Forelimb muscle (tissue), 1 donor: ENCODE measurements at places on chromosomes 1 and 21.
A peak's percentile ranks its signal among the peaks of the same experiment; 100 is the strongest.

DNA sequence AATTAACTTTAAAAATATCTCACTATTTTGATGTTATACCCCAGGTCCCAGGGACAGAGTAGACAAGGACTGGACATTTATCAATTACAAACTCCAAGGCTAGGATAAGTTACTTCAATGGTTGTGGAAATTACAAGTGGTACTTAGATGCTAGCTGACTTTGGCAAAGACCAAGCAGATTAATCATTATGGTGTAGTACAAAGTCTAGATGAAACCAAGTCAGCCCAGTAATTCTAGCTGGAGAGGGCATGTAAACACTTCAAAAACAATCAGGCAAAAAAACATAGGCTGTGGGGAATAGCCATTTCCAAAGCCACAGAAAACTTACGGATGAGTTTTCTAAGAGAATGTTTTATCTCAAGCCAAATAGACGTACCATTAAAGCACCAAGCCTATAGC is 124.5 kb downstream of the TSEN15 start:
- no peak for DNase-seq

DNA sequence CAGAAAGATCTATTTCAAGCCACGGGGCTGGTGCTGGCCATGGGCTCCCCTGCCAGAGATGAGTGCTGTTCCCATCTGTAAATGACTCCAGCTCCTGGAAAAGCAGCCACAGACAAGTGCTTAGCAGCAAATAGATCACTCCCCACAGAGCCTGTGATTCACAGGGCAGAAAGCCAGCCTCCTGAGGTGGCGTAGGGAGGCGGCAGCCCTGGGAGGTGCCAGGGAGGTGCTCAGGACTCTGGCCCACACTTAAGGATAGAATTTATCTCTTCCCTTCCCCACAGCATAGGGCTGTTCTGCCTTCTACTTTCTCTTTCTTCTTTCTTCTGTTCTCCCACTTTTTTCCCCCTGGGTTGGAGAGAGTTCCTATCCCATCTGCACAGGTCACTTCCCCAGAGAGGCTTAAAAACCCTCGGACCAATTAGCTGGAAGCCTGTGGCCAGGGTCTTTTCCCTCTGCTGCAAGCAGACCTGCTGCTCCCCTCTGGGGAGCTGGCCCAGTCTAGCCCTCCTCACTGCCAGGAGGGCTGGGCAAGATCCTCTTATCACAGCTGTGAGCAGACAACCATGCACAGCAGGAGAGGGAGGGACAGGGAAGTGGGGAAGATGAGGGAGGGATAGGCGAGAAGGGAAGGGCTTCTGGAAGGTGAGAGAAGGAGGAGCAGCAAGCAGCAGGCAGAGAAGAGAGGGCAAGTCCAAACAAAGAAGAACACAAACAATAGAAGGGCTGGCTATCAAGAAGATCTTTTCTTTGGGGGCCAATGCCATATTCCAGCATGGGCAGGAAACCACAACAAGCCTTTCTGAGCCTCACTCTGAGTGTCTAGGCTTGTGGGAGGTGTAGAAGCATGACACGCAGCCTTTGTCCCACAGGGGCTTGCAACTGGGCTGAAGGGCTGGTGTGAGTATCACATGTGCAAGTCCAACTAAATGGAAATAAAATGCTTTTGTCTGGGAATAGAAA is 41.0 kb downstream of the KCND3 start:
- no peak for DNase-seq

- DNase-seq, result no peak
Observed at GRCh38 chr1:2801046-2801445, 447 bp downstream of the TTC34 start.

GRCh38 chr1:40143891-40144575 is 17.2 kb upstream of the RLF start:
- DNase-seq, result peak; percentile 34

DNA sequence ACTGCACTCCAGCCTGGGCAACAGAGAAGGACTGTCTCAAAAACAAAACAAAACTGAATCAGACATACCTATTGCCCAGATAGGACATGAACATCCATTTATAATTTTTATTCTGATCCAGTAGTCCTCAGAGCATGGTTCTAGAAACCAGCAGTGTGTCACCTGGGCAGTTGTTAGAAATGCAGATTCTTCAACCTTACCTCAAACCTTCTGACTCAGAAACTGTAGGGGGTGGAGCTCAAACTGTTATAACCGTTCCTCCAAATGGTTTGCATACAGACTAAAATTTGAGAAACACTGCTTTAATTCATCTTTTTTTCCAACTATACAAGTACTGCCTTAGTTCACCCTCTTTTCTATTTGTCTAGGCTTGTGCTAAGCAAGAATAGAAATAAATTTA is 6.0 kb downstream of the NASP start:
- no peak for DNase-seq

- no peak for DNase-seq
Observed at GRCh38 chr1:14773396-14774025, 175.0 kb downstream of the KAZN start.

GRCh38 chr1:178686407-178686806 is 38.6 kb upstream of the RALGPS2 start:
- DNase-seq, result no peak

GRCh38 chr1:186633116-186633515 is 47.1 kb downstream of the PTGS2 start:
- DNase-seq, result no peak

DNA sequence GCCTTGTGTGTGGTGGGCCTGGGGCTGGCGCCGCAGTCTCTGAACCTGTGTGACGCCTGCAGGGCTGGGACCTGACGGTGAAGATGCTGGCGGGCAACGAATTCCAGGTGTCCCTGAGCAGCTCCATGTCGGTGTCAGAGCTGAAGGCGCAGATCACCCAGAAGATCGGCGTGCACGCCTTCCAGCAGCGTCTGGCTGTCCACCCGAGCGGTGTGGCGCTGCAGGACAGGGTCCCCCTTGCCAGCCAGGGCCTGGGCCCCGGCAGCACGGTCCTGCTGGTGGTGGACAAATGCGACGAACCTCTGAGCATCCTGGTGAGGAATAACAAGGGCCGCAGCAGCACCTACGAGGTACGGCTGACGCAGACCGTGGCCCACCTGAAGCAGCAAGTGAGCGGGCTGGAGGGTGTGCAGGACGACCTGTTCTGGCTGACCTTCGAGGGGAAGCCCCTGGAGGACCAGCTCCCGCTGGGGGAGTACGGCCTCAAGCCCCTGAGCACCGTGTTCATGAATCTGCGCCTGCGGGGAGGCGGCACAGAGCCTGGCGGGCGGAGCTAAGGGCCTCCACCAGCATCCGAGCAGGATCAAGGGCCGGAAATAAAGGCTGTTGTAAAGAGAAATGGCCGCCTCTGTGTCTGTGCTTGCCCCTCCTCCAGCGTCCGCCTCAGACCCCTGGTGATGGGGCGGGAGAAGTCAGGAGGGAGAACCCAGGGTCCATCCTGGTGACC is 788 bp downstream of the ISG15 start:
- no peak for DNase-seq

DNA sequence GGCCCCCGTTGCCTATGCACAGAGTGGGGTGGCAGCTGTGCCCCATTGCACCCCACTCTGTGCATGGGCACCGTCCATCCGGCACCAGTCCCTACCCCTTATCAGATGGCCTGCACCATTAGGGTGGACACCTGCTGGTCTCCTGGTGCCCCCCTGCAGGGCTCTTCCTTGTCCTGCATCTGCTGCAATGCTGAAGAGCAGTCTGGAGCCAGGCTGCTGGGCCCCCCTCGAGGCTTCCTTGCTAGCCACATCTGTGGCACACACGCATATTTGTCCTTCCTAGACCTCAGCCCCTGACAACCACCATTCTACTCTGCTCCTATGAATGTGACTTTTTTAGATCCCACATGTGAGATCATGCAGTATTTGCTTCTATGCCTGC is 56.4 kb downstream of the COL18A1 start:
- DNase-seq, result no peak

GRCh38 chr1:156009404-156009803 is 11.3 kb downstream of the SSR2 start:
- no peak for DNase-seq

- no peak for DNase-seq
Observed at GRCh38 chr1:228736844-228737445, 1.7 kb downstream of the RHOU start.

- no peak for DNase-seq
Observed at GRCh38 chr21:17823846-17824245, 4.7 kb upstream of the C21orf91 start.

GRCh38 chr1:214031267-214031650 is 43.5 kb downstream of the PROX1 start:
- no peak for DNase-seq

GRCh38 chr21:39232861-39233291 is 49.6 kb upstream of the PSMG1 start:
- DNase-seq, result no peak

- DNase-seq, result no peak
Observed at GRCh38 chr1:243315893-243316292, 60.1 kb downstream of the SDCCAG8 start.

DNA sequence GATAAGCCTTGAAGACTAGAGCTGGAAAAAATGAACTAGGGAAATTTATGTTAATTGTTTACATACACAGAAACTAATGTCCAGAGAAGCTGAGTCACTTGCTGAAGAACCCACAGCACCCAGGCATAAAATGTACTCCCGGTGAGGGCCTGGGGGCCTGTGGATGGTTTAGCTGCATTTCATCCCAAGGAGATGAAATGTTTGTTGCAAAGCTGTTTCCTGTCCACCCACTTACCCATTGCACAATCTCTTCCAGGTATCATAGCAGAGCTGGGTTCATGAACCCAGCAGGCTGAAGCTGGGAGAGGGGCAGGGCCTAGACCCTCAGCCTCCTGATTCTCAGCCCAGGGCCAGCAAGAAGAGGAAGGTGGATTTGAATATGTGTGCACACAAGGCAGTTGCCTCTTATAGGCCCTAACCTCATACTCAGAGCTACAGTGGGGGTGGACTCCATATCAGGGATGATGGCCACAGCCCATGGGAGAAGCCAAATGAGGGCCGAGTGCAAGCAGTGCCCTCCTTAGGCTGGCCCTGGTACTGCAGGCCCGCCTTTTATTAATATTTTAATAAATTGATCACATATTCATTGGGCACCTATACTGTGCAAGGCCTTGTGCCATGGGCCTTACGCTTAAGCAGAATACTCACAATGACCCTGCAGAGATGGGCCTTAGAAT is 110.8 kb downstream of the LACTBL1 start:
- DNase-seq, result no peak

- DNase-seq, result no peak
Observed at GRCh38 chr21:41630917-41631316, 123.0 kb upstream of the TMPRSS2 start.

DNA sequence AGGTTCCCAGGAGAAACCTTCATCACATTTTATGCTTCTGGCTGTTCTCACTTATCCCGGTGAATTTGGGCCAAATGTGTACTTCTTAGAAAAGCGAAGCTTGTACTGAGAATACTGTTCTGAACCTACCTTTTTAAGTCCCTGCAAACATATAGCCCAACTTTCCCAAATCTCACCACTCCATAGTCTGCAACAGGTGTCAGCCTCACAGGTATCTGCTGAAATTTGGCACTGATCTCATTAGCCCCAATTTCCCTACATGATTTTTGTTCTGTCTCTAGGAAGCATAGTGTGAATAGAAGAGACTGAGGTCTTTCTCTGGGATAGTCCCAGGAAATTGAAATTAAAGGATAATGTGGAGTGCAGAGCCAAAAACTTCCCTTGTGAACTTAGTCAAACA is 11.5 kb downstream of the RIT1 start:
- no peak for DNase-seq

GRCh38 chr21:33063907-33064622 is 5.9 kb upstream of the OLIG1 start:
- no peak for DNase-seq

GRCh38 chr1:208681878-208682663 is 437.9 kb upstream of the PLXNA2 start:
- DNase-seq, result no peak

DNA sequence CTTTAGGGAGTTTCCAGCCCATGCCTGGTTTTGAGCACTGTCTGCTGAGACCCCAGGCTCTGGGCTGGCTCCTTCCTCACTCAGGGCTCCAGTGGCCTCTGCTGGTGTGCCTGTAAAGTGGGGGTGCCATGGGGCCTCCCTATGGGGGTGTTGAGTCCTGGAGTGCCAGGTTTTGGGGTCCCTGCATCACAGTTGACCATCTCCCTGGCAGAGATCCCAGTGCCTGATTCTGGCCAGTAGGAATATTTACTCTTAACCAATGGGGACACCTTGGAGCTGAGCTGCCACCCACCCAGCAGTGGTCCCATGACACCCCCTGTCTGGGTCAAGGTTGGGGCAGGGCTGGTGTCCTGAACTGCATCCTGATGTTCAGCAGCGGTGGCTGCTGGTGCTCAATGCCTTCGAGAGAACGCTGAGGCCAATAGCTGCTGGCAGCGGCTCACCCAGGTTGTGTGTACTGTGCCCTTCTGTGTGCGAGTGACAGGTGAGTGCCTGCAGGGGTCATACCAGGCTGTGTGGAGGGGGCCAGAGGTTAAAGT is 9.6 kb upstream of the ZNF669 start:
- DNase-seq, result no peak

GRCh38 chr1:21123287-21123948 is 53.3 kb downstream of the EIF4G3 start:
- DNase-seq, result no peak

- DNase-seq, result no peak
Observed at GRCh38 chr1:5742032-5742431, 250.2 kb downstream of the NPHP4 start.

DNA sequence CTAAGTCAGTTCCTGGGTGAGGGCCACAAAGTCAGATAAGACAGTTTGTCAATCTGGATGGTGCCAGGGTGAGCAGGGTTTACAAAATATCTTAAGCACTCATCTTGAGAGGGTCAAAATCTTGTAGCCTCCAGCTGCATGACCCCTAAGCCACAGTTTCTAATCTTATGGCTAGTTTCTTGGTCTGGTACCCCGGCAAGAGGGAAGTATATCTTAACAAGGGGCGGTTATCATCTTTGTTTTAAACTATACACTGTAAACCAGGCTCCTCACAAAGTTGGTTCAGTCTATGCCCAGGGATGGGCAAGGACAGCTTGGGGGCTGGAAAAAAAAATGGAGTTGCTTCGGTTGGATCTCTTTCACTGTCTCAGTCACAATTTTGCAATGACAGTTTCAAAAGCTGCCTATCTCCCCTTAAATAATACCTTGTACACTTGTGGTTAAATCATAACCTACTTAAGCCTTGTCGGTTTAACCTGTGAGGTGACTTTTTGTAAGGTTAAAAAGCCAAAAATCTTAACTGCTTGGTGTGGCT is 7.8 kb upstream of the CD46 start:
- DNase-seq, result no peak

GRCh38 chr1:54390655-54391054 is 15.5 kb downstream of the SSBP3 start:
- DNase-seq, result no peak

GRCh38 chr1:86618358-86618757 is 71.5 kb downstream of the CLCA4 start:
- no peak for DNase-seq
